RCC 7860 (cell line): ENCODE measurements at places on chromosomes 6 and 20.
A peak's percentile ranks its signal among the peaks of the same experiment; 100 is the strongest.

- DNase-seq = no peak
These were observed 38.8 kb downstream of the RCAN2 start for GRCh38 chr6:46452312-46452917.

DNA sequence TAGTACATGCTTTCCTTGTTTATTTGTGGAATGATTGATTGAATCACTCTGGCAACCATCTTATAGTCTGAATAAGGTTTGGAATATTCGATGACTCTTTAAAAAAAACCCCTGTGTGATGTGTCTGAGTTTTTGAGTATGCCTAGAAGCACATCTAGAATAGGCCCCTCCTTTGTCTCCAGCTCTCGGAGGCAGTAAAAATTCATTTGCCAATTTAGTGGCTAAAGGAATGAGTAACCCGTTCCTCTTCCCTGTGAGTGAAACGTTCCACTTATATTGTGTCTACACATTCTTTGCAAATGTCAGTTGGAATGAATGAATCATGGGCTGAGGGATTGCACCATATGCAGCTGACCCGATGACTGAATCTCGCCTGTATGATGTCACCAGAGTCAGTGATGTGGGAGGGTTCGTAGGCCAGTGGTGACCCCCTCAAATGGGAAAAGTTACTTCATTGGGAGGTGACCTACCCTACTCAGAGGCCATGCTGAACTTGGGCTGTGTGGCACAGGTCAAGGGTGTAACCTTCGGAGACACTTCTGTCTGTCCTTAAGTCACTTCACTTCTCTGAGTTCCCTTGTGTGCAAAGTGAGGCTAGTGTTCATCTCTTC lies 21.6 kb downstream of the MOCS3 start:
- DNase-seq = peak; percentile 100

DNA sequence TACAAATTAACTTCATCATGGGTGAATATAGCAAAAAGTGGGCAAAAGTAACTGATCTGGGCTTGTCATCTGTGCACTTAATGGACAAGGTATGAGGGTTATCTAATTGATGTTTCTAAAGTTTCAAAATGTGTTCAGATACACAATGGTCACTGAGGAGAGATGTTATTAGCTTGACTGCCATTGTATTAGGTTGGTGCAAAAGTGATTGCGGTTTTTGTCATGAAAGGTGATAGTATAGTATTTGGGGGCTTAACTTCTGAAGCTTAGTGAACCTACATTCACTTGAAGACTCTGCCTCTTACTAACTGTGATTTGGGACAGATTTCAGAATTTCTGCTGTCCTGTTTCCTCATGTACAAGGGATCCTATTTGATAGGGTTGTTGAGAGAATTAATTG lies 159.6 kb downstream of the UST start:
- no peak for DNase-seq

- peak; percentile 77 for DNase-seq
These were observed at the start of gene CD164 for GRCh38 chr6:109381747-109382575. Gene CD164 (minus strand): TSS chr6:109382467. CDS start chr6:109382378, 89 bp downstream.

GRCh38 chr20:33630507-33630906 lies 31.6 kb upstream of the C20orf144 start:
- no peak for DNase-seq

GRCh38 chr6:16921399-16922110 lies 160.3 kb upstream of the ATXN1 start:
- no peak for DNase-seq
